ENCODE measurements at places on chromosomes 16 and 17.

DNA sequence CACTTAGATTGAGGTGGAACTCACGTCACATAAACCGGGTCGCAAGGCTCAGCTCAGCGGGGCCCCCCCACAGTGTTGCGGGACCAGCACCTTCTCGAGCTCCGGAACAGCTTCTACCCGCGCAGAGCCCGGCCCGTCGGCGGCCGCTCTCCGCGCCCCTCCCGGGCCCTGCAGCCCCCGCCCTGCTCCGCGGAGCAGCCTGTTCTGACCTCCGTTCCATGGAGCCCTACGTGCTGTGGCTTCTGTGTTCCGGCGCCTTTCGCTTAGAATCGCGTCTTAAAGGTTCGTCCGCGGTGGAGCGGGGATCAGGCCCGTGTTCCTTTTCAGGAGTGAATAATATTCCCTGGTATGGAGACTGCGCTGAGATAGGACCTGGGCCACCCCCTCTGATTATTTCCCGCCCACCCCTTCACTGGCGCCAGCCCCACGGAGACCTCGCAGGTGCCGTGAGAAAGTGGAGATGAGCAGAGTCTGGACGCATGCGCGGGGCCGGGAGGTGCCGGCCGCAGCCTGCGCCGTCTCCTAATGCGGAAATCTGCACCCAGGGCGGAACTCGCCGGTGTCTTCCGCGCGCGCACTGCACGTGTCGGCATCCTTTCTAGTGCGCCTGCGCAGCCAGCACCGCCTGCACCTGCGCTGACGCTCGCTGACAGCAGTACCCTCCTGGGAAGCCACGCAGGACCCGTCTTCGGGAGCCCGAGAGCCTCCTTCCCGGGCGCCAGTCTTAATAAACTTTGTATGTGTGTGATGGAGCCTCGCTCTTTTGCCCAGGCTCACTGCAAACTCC is 30.9 kb downstream of the ZNF778 start:
- no peak for DNase-seq

DNA sequence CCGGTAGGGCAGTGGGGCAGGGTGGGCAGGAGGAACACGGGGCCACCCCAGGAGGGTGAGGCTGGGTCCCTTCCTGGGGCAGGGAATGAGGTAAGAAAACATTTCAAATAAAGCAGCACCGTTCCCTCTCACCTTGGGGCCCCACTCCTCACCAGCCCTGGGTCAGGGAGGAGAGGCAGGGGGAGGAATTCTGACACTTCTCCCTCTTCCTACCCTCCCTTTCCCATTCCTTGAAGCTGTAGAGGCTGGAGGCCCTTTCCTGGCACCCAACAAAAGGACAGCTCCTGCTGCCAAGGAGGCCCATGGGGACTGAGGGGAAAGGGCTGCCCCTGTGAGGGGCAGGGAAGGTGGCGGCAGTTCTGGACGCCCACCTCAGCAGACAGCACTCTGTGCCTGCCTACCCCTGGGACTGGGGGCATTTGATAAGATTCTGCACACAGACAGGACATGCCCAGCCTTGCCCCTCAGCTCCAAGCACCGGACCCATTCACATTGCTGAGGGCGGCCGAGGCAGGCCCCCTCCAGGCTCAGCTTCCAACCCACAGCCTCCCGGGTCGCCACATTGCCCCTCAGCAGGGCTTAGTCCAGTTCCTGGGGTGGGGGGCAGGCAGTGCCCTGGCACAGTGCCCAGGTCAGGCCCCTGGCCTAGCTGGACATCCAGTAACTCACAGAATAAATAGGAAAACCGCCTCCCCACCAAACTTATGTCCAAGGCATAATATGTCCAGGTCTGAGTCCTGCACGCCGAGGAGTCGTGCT is 6.2 kb downstream of the ATXN7L3 start:
- no peak for DNase-seq

GRCh38 chr17:40075201-40075941 is 12.6 kb downstream of the THRA start:
- no peak for DNase-seq

DNA sequence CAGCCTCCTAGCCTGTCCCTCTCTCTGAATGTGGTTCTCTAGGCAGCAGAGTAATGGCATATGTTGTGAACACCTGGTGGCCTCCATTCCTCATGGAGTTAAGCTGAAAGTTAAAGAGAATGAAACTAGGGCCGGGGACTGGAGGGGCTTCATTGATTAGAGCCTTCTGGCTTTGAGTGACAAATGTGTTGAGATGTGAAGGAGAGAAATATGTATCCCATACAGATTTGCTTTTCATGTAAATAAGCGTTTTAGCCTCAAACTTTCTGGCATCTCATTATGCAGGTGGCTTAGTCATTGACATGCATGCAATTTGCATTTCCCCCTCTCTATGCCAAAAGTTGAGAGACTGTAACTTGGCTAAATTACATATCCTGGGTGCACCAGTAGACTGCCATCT is 537.7 kb upstream of the EEF2KMT start:
- DNase-seq = no peak

DNA sequence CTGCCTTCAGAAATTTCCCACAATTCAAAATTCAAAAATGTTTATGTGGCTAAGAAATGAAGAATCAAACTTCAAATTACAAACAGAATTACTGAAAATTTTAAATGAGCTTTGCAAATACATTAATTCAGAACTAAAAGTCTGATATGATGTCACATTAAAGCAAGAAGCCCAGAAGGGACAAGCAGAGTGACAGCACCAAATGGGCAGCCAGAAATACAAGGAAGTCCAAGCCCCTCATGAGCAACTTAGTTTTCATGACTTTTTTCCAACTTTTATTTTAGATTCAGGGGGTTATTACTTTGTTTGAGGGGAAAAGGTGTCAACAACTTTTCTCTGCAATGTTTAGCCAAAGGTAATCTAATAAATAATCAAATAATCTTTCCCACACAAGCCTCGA is 21.5 kb downstream of the UBE2G1 start:
- DNase-seq = no peak

DNA sequence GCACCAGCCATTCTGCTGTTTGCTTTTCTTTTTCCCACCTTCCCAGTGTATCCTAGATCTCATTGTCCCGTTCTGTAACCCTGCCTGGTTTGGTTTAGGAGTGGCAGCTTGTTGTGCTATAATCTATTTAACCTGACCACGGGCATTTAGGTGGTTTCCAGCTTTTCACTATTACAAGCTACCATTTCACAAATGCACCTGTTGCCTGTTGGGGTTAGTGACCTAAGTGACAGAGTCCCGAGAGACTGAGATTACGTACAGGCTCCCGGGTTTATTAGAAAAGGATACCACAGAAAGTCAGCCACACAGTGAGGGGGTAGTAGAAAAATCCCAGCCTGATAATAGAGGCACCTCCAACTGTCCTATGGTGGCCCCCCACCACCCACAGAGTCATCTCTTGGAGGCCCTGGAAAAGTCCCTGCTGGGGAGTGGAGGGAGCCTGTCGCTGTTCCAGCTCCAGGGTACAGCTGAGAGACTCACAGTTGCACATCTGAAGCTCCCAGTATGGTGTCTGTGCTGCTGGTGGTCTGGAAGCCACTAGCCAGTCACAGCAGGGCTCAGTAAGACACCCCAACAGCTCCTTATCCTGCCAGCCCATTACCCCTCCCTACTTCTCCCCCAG is 21.2 kb downstream of the CLEC16A start:
- no peak for DNase-seq

DNA sequence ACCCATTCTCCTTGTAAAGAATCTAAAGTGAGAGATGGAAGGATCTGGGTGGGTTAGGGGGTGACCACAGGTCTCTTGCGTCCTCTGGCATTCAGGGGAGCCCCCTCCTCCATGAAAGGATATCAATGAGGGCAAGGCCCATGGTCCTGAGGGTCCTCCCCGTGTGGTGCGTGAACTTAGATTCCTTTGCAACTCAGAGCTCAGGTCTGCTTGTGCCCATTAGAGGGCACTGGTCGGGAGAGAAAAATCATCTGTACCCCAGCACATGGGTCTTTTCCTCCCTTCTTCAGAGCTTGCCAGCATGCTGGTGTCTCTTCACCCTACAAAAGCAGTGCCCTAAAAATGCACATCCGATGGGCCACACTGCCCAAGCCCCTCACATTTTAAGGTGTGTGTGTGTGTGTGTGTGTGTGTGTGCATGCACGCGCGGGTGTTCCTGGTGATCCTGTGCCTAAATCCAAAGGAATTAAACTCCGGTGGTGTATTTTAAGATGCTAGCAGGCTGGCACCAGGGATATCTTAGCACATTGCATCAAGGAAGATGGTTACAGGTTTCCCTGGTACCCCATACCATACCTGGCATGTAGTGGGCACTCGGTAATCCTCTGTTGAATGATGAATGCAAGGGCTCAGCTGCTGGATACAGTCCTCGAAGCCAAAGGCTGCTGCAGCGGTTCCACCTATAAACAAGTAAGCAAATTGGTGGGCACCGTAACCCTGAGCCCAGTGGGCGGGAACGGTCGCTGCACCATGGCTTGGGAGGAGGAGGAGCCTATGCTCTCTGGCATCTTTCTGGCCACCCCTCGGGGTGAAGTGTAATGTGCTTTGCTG is 4.7 kb downstream of the C1QTNF1 start:
- DNase-seq = peak; percentile 42

DNA sequence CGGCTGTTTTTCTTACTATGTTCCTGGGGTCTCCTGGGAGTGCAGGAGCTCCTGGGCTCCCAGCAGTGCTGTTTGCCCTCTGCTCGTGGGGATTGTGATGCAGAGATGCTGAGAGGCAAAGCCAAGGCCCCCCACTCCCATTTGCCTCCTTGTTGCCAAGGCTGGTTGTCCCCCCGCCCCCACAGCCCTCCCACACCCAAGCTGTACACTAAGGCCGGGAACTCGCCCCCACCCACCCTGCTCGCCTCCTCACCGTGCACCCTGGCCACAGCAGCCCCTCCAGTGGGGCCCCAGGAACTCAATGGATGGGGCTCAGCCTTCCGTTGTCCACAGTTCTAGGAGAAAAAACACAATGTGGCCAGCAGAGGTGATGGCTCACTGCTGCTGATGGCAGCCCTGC is 10.2 kb downstream of the NLRC3 start:
- no peak for DNase-seq

GRCh38 chr17:37562016-37562745 is 47.0 kb downstream of the SYNRG start:
- DNase-seq = no peak

DNA sequence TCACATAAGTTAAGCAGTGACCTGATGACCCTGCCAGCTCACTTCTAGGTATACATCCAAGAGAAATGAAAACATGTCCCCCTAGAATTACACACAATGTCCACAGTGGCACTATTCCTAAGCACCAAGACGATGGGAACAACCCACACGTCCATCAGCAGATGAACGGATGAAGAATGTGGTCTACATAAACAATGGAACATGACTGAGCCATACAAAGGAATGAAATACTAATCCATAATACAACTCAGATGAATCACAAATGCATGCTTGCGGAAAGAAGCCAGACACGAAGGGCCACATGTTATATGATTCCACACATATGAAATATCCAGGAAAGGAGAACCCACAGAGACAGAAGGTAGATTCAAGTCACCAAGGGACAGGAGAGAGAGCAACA is 17.4 kb downstream of the USP22 start:
- no peak for DNase-seq

GRCh38 chr16:48438414-48438813 is 53.2 kb upstream of the SIAH1 start:
- no peak for DNase-seq

DNA sequence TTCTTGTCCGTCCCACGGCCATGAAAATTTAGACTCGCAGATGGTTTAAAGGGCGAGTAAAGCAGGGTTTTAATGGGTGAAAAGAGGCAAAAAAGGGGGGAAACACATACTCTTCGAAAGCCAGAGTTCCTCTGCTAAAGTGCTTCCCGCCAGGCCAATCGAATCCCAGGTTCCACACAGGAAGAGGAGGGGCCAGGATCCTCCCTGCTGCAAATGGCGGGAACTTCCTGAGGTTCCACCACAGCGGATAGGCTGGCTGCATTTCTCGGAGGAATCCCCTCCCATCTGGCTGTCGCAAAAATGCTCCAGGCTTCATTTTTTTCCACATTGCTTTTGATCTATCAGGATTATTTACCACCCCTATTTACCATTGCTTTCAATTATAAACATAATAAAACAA is 670.1 kb upstream of the CA10 start:
- DNase-seq = no peak
